ENCODE measurements at places on chromosomes 3 and 15.

GRCh38 chr3:9032231-9032777, 69.0 kb upstream of the RAD18 start:
- no peak for DNase-seq

DNA sequence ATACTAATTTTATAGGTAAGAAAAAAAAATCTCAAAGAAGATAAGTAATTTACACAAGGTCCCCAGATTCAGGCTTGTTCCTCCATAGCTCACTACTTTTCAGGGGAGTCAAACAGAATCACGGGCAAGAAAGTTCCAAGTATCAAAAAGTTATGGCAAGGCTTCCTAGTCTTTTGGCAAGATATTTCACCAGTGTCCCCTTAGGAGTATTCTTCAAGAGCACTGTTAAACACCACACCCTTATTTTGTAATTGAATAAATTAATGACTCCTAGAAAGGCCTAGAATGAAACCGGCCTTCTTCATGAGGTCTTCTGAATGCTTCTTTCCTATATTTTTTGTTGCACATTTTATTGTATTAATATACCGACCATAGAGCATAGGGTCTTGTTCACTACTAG, 109.7 kb downstream of the MYLK start:
- DNase-seq = no peak

- DNase-seq = no peak
These were observed 8.5 kb downstream of the PFKFB4 start for GRCh38 chr3:48548126-48548525.

GRCh38 chr3:45554006-45554666, 40.4 kb upstream of the LIMD1 start:
- no peak for DNase-seq

- no peak for DNase-seq
These were observed 475.2 kb upstream of the TGFBR2 start for GRCh38 chr3:30131191-30131590.

DNA sequence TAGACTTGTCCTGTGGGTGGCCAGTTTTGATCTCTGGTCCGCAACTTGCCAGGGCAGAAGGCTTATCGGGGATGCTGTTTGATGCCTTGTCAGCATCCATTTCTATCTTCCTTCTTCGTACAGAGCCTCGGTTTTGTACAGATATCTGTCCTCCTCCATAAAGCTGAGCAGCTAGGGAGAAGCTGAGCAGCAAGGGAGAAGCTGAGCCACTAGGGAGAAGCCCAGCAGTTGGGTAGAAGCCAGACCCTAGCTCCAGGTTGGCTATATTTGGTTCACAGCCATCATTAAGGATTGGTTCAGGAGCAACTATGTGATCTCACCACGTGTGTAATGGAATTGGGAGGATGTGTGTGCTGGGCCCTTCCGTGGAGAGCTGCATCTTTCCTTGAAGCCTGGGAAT, 46.7 kb downstream of the PTPRG start:
- DNase-seq = no peak

Data from fibroblast of the conjunctiva (primary cell).